ENCODE measurements at places on chromosomes 4 and X. TPM values are rescaled to one million over a fixed set of nuclear protein-coding genes. Genes with fewer than 3 reads are reported as not detected.

DNA sequence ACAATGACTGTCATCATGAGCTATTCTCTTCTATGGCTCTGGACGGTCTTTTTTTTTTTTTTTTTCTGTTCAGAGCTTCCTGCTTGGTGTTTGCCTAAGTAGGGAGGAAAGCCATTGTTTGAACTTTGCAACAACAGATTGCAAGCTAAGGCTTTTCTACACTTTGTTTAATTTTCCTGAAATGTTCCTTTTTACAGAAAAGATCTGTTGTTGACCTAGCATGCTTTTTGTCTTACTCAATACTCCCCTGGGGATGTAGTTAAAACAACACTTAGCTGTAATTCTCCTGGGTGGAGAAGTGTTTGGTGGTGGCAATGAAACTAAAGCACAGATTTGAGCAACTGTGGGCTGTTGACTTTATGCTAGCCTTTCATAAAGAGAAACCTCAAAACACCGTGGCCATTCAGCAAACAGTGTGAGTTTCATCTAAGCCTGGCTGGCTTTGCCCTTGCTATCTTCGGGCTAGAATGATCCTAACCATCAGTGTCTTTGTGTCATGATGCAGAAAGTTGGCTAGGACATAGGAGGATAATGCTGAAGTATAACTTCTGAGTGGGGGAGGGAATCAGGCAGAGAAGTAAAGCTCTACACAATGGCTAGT, 110.5 kb downstream of the ANXA3 start:
- no peak for DNase-seq

GRCh38 chr4:6464842-6465588, 7.4 kb downstream of the PPP2R2C start:
- no peak for DNase-seq

DNA sequence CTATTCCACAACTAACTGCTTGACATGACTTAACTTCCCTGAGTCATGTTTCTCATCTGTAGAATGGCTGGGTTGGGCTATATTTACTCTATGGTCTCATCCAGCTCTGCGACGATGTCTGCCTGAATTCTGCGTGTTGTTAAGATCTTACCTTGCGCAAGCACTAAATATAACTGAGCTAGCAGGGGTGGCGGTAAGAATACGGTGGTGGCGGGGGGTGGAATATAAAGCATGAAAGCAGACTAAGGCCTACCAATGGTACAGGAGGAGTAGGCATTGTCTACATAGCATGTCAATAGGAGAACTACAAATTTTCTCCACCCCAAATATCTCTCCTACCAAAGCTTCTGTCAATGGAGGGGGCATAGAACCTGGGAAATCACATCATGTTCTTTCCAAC, 45.7 kb upstream of the DCLK2 start:
- DNase-seq = no peak

DNA sequence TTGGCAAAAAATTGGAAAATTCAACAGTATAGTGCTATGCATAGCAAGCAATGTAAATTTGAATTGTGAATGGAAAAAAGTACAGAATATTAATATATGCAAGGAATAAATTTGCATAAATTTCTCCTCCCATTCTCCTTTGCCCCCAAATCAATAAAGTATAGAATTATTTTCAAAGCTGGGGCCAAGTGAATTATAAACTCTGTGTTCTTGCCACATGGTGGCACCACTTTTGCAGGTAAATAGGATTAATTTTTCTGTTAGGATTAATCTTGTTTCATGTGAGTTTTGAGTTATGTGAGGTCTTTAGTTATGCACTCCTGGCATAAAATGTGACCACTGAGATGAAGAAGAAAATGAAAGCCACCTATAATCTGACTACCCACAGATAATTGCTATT, 19.9 kb downstream of the COPS4 start:
- no peak for DNase-seq

DNA sequence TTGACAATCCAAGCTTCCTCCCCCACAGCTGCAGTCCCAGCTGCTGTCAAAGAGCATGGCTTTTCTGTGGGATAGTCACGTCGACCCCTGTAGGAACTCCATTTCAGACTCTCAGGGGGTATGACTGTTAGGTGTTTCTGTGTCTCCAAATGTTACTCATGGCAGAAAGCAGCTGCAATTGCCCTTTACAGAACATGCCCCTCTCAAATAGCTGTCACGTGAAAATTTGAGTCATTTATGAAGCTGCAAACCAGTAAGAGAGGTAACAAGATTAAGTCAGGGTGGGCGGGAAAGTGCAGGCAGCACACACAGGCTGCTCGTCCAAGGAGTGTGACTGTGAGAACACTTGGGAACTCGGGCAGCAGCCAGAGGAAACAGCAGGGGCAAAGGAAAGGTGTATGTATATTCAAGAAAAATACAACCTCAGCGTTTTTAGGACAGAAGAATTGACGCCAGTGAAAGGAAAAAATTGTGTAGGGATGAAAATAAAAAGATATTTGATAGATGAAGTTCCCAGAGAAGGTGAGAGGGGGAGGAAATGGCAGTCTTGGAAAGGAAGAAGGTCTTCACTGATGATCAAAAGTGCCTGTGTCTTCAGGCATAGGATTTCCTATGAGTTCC, 66.5 kb upstream of the TMEM184C start:
- no peak for DNase-seq

- no peak for DNase-seq
Measured at GRCh38 chr4:154230091-154230490, 261.5 kb downstream of the DCHS2 start.

- DNase-seq = no peak
Measured at GRCh38 chr4:27357283-27357682, 496.6 kb downstream of the STIM2 start.

NPY2R gene
- 1.6 TPM for total RNA-seq

GRCh38 chr4:158016511-158016910, 156.3 kb downstream of the GASK1B start:
- no peak for DNase-seq

TLR7 gene
- 0.27 TPM for total RNA-seq

- DNase-seq = no peak
Measured at GRCh38 chr4:12679217-12679616, 804.9 kb downstream of the RAB28 start.

ATP7A gene
- total RNA-seq = 11.8 TPM

DNA sequence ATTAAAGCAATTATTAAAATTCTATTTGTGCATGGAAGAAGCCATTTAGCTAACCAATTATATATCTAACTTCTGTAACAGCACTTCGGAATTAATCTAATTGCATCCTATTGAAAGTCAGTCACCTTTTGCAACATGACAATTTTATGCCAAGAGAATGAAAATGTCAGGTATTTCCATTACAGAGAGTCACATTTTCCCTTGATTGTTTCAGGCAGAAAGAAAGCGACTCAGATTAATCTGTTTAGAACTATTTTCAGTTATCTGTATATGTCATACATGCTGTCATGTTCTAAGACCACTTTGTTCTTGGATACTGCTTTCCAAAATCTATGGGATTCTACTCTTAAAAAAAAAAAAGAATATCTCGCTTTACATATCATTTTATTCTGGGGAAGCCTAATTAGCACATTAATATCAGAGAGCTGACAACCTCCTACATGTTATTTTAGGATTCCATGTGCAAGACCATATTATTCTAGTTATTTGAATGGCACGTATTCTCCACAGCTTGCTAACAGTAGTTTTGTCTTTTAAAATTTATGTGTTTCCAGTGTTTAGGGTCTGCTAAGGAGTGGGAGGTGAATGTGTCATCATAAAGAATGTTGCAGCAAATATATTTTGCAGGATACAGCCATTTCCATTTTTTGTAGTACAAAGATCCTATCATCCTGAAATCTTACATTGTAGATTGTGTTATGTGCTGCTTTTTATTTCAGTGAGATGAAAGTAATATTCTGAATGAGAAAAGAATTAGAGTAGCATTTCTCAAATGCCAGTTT, 31.7 kb downstream of the GALNT7 start:
- DNase-seq = no peak

DNA sequence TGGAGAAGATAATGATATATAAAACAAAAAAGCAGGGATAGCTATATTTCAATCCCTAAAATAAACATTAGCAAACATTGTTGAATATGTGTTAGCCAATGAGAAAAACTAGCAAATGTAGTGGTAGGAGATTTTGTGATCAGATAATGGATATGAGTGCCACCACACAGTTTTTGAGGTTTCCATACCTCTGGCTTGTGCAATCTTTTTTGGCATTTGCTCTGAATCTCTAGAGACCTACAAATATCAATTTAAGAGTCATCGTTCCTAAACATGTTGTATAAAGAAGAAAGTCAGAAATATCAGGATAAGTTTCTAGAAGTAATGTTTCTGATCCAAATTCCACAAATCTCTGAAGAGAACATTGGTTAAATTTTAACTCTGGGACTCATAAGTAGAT, 308.7 kb downstream of the PDGFC start:
- no peak for DNase-seq

DCAF12L2 gene
- total RNA-seq = not detected

- DNase-seq = no peak
Measured at GRCh38 chrX:39212456-39212855, 411.2 kb downstream of the MID1IP1 start.
